ENCODE measurements at places on chromosomes 12 and 14.

DNA sequence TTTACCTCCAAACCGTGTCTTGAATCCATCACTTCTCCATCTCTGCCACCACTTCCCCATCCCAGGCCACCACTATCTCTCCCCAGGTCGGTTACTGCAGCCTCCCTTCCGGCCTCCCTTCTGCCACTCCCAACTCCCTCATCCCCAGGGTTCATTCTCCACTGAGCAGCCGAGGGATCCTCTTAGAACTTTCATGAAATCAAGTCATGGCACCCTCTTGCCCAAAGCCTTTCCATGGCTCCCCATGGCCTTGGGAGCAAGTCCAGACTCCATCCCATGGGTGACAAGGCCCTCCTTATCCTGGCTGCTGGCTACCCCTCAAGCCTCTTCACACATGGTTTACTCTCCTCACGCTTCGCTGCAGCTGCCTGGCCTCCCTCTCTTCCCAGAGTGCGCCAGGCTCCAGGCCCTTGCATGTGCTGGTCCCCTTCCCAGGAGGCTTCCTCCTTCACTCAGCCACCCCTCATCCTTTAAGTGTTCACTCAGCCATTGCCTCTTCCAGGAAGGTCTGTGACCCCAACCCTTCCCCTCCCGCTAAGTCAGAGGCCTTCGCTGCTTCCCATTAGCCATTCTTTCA lies 17.9 kb upstream of the SH2B3 start:
- no peak for DNase-seq

- no peak for DNase-seq
Observed at GRCh38 chr14:34688470-34689206, 25.8 kb downstream of the CFL2 start.

DNA sequence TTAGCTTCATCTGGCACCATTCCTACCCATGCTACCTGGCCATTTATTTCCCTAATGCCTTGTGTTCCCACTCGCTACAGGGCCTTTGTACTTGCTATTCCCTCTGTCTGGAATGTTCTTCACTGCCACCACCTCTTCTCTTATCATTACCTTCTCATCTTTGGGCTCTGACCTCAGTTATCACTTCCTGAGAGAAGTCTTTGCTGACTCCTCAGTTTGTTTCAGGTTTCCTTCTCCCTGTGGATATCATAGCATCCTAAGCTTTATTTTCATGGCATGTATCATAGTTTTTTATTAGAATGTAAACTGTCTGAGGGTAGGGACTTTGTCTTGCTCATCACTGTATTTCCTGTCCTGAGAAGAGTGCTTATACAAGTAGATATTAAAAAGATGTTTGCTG lies 29.7 kb downstream of the SPATS2 start:
- DNase-seq: no peak

- no peak for DNase-seq
Observed at GRCh38 chr12:50016501-50017475, 8.5 kb downstream of the RACGAP1 start.

GRCh38 chr12:69720750-69721149 lies 17.9 kb upstream of the RAB3IP start:
- no peak for DNase-seq

DNA sequence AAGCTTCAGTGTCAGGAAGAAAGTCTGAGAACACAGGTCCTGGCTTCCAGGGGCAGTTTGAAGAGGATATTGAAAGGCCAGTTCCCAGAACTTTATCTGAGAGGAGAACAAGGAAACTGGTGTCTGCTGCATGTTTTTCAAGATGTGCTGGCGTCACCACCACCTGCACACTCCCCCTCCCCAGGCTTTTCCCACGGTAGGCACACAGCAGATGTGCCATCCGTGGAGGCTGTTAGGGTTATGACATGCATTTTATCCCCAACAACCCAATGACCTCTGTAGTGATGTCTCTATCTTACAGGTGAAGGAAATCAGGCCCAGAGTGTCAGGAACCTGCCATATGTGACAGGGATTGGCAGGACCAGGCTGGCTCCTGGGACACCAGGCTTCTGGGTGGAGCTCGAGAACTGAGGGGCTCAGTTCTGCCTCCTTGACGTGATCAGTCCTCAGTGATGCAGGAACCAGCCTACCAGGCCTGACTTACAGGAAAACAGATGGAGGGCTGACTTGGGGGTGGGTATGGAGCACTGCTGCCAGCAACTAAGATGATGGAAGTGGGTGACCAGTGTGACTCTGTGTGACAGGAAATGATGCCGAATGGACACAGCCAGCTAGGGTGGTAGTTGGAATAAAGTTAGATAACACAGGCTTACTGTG lies 16.8 kb downstream of the SLC25A47 start:
- DNase-seq: no peak

DNA sequence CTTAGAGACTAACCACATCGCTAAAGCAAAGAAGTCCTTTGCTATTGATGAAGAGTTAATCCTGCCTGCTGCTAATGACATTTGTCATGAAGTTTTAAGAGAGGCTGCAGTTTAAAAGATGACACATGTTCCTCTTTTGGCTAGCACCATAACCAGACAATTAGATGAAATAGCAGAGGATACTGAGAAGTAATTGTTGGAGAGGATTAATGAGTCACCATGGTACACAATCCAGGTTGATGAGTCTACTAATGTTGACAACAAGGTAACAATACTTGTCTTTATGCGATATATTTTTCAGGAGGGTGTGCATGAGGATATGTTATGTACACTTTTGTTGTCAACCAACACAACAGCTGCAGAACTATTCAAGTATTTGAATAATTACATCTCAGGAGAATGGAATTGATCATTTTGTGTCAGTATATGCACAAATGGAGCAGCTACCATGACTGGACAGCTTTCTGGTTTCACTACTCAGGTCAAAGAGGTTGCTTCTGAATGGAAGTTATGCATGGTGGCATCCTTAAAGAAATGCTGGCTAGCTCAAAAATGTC lies 56.7 kb downstream of the LRRIQ1 start:
- no peak for DNase-seq

GRCh38 chr14:33081259-33081658 lies 142.6 kb downstream of the NPAS3 start:
- no peak for DNase-seq

GRCh38 chr12:109214131-109214530 lies 95.0 kb downstream of the FOXN4 start:
- DNase-seq: no peak

DNA sequence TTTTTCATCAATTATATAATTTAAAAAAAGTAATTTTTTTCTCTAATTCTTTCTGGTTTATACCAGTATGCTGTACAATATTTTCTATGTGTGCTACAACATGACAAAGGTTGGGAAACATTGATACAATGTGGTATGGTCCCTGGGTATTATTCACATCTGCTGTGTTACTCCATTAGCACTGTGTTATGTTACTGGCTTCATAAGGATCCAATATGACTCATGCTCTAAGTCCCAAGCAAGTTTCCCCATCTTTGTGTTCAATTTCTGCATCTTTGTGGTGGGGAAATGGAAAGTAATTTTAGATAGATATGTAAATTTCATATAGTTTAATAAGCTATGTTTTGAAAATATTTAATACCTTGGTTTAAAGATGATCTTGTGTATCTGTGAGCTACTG lies 35.8 kb downstream of the FBXO33 start:
- DNase-seq: no peak

DNA sequence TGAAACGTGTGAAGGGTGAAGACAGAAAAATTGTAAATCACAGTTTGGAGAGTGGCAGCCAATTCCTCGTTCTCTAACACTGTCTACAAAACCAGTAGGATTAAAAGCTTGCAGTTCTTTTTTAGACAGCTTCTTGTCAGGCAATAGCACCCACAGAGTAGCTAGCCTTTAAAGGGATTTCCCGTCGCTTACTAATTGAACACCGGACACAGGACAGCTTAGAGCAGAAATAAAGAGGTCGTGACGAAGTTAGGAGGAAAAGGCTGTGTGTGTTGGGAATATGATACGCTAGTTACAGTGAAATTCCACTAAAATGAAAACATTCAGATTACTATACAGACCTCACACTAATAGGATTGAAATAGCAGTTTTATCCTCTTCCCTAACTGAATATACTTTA lies 149.1 kb upstream of the FLRT2 start:
- no peak for DNase-seq

GRCh38 chr14:96158735-96159134 lies 45.9 kb upstream of the BDKRB2 start:
- DNase-seq: no peak

DNA sequence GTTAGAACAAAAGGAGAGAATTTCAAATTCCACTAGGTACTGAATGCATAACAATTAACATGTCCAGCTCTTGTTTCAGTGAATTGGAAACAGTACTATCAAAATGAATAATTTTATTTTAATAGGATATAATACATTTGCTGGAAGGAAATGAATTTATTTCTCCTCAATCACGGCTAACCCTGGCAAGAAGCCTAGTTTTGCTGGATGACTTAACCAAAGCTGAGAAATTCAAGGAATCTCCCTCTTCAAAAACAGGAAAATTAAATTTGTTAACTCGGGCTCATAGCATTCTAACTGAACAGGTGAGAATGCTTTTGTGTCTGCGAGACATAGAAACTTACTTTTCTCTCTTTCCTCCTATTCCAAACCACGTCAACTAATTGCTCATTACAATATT lies 163.5 kb upstream of the NEDD1 start:
- no peak for DNase-seq

- no peak for DNase-seq
Observed at GRCh38 chr12:67909091-67909531, 80.1 kb upstream of the IFNG-AS1 start.

- DNase-seq: no peak
Observed at GRCh38 chr12:115037830-115038229, 353.9 kb upstream of the TBX3 start.

GRCh38 chr12:4005851-4006430 lies 132.7 kb upstream of the PARP11 start:
- no peak for DNase-seq

GRCh38 chr12:132734206-132734605 lies 23.6 kb downstream of the PGAM5 start:
- DNase-seq: no peak

GRCh38 chr12:47820631-47821345 lies 1.1 kb upstream of the HDAC7 start:
- DNase-seq: no peak

GRCh38 chr12:53930591-53931255 lies 7.9 kb upstream of the HOXC13 start:
- DNase-seq: no peak

GRCh38 chr12:129279771-129280170 lies 426.5 kb downstream of the GLT1D1 start:
- DNase-seq: no peak

DNA sequence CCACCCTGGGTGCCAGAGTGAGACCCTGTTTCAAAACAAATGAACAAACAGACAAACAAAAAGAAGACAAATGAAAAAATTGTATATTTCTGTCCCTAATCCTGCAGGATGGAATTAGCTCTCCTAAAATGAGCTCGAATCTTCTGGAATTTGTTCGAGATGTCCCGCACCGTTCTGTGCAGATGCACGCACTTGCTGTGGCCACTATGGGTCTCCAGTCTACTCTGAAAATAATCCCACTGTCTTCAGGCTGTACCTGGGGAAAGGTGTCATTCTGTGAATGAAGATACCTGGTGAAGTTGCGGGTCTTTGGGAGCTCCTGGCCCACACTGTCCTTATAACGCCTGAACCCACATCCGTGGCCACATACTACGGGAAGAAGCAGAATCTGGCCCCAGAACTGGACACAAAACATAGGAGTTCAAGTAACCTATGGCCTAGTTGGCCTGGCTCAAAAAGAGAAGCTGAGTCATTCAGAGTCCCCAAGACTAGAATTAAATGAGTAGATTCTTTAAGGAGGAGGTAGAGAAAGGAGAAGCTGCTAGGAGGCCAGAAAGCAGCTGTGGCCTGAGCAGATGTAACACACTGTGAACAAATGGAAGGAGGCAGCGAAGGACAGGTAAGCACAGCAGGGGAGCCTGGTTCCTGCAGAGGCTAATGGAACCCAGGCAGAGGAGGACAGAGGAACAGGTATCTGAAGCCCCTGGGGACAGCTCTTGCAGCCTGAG lies 108.6 kb downstream of the FOXN3 start:
- no peak for DNase-seq

- DNase-seq: no peak
Observed at GRCh38 chr14:41404126-41404525, 202.6 kb upstream of the LRFN5 start.

DNA sequence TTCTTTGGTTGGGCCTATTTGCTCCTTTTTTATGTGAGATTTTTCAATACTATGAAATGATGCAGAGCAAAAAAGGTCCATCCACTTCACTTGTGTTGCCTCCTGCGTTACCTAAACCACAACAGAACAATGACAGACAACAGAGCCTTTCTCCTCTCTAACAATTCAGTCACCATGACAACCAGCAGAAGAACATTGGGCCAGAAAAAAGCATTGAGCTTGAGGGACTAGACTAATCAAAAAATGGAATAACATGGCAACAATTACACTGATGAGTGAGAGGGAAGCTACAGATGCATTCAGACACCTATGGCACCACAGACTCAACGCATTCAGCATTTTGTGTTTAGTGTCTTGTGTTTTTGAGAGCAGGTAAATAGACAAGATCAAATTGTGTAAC lies 44.6 kb upstream of the PTCSC3 start:
- no peak for DNase-seq

- no peak for DNase-seq
Observed at GRCh38 chr12:93166541-93167307, 211.0 kb upstream of the NUDT4 start.

DNA sequence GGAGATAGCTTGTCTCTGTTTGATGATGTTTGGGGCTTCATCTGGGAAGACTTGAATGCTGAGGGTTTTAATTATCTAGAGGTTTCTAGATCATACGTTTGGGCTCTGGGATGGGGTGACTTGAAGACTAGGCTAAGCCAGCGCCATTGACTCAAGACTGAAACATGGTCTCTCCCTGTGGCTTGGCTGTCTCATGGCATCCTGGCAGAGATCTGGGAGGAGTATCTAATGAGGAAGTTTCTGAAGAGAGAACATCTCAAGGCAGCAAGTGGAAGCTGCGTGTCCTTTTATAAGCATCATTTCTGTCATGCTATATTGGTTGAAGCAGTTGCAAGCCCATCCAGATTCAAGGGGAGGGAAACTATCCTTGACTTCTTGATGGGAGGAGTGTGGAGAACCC lies 104.8 kb downstream of the UNC79 start:
- DNase-seq: no peak

GRCh38 chr12:62736596-62736995 lies 198.4 kb downstream of the PPM1H start:
- DNase-seq: no peak

DNA sequence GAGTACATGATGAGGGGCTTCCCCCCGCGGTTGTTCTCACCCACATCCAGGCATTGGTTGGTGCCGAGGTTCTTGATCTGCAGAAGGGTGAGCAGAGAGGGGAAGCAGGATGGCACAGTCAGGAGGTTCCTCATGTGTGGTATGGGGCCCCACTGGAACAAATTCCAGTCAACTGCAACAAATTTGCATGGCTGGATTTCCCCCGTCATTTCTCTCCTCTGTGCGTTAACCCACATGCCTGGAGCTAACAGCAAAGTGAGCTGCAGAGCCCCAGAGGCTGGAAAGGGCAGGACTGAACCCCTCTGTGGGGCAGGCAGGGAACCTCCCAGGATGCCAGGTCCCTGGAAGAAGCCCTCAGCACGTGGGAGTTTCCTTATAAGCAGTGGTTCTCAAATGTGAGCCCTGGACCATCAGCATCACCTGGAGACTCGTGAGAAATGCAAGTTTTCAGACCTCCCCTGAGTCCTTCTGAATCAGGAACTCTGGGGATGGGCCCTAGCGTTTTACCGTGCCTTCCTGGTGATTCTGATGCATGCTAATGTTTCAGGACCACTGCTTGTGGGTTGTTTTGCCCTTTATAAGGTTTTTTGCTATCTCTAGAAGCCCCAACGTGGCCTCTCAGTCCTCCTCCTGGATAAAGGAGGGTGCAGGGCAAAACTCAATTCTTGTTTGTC lies 11.0 kb upstream of the CELA1 start:
- no peak for DNase-seq

All from CD4-positive, alpha-beta T cell treated with Interleukin-15 for 4 hours (primary cell).